ENCODE measurements at places on chromosomes 5 and 9.

- DNase-seq, result no peak
Observed at GRCh38 chr9:127426756-127427155, 2.6 kb downstream of the ZNF79 start.

GRCh38 chr9:2765250-2765880 lies 48.1 kb downstream of the KCNV2 start:
- no peak for DNase-seq

GRCh38 chr5:95283022-95283615 lies 1.8 kb downstream of the MCTP1 start:
- no peak for DNase-seq

GRCh38 chr9:116237456-116237855 lies 83.9 kb downstream of the PAPPA start:
- no peak for DNase-seq

GRCh38 chr9:134437403-134438194 lies 111.3 kb downstream of the RXRA start:
- DNase-seq, result no peak

GRCh38 chr5:207599-207998 lies 10.4 kb downstream of the CCDC127 start:
- no peak for DNase-seq

GRCh38 chr5:138972230-138972629 lies 97.1 kb upstream of the LRRTM2 start:
- no peak for DNase-seq

- DNase-seq, result no peak
Observed at GRCh38 chr9:107593224-107593870, 103.8 kb upstream of the KLF4 start.

DNA sequence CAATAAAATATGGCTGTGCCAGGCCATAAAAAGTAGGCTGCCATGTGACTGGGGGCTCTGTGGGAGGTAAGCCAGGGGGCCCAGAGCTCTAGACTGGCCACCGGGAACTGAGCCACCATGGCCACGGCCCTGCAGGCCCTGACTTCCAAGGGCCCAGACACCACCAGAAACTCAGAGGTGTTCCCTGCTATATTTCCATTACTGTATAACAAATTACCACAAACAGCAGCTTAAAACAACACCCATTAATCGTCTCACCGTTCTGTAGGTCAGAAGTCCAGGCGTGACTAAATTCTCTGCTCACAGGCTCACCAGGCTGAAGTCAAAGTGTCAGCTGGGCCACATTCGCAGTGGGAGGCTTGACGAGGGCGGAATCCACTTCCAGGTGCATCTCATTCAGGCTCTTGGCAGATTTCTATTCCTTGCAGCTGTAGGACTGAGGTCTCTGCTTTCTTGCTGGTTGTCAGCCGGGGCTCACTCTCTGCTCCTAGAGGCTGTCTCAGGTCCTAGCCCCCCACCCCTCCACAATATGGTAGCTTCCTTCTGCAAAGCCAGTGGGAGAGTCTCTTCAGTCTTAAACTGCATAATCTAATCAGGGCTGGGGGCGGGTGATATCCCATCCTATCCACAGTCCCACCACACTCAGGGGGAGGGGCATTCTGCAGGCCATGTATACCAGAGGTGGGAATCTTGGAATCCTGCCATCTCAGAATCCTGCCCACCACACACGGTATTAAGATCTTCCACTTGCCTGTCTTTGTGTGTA lies 125.4 kb downstream of the C5orf15 start:
- no peak for DNase-seq

DNA sequence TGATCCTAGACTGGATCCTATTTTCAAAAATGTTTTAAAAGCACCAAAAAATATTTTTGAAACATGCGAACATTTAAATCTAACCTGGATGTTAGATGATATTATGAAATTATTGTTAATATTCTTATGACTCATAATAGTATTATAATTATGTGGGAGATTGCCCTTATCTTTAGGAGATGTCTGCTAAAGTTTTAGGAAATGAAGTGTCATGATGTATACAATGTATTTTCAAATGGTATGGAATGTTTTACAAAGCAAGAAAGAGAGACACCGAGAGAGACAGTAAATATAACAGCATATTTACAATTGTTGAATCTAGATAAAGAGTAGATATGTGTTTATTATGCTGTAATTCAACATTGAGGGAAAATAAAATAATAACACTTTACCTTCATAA lies 455.9 kb downstream of the ACTL7B start:
- no peak for DNase-seq

DNA sequence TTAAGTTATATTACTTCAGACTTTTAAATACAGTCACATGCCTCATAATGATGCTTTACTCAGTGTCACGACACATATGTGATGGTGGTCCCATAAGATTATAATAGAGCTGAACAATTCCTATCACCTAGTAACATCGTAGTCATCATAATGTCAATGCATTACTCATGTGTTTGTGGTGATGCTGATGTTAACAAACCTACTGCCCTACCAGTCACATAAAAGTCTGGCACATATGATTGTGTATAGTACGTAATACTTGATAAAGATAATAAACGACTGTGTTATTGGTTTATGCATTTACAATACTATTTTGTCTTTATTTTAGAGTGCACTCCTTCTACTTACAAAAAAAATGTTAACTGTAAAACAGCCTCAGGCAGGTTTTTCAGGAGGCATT lies 103.7 kb downstream of the PAM start:
- no peak for DNase-seq

DNA sequence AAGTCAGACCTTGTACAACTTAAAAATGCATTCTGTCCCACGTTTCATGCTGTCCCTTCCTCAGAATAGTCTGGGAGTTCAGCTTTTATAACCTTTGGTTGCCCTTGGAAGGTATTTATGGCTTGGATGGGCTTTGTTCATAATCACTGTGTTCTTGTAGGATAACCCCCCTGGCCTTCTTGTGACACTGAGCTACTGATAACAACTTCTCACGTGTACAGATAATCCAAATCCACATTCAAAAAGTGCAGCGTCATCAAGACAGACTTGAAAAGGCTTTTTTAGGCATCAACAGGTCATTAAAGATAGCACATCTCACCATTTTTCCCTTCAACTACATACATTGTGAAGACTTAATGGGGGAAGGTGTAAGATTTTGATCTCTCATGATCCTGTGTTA lies 42.0 kb downstream of the SLC1A3 start:
- no peak for DNase-seq

- no peak for DNase-seq
Observed at GRCh38 chr5:23013395-23013998, 160.4 kb upstream of the CDH12 start.

- no peak for DNase-seq
Observed at GRCh38 chr9:96565671-96566497, 53.8 kb downstream of the CDC14B start.

DNA sequence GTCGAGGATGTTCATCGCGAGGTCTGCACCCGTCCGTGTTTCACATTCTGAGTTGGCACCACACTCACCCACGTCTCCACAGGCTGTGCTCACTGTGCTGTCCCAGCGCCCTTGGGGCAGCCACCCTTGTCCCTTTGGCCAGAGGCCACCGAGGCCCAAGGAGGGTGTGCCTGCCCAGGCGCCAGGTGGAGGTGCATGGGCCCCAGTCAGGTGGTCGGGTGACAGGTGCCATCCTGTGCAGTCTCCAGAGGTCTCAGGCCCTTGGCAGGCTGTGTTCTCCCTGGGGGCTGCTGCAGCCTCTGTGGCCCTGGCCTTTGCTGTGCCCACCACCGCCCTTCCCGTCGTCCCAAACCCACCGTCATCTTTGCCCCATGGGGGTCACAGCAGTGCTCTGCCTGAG lies 12.4 kb downstream of the MAN1B1 start:
- no peak for DNase-seq

- DNase-seq, result no peak
Observed at GRCh38 chr5:57207007-57207653, 33.3 kb downstream of the GPBP1 start.

GRCh38 chr9:128178806-128179431 lies 12.5 kb downstream of the CIZ1 start:
- DNase-seq, result no peak

DNA sequence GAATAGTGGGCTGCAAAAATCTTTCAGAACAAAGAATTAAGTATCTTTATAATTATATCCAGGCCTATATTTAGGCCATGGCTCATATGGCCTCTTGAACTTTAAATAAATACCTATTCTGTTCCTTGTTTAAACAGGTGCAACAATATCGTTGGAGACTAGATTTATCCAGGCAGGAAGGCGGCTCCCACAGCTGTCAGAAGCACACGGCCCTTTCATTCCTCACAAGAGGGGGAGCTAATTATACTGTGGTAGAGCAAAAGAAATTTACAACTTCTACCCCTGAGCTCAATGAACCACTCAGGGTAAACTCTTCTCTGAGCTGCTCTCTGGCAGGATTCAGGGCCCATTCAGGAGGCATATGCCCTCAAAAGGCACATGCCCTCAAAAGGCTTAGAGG lies 31.3 kb downstream of the TMEM174 start:
- no peak for DNase-seq

GRCh38 chr9:108569624-108570023 lies 286.2 kb downstream of the ACTL7B start:
- no peak for DNase-seq

DNA sequence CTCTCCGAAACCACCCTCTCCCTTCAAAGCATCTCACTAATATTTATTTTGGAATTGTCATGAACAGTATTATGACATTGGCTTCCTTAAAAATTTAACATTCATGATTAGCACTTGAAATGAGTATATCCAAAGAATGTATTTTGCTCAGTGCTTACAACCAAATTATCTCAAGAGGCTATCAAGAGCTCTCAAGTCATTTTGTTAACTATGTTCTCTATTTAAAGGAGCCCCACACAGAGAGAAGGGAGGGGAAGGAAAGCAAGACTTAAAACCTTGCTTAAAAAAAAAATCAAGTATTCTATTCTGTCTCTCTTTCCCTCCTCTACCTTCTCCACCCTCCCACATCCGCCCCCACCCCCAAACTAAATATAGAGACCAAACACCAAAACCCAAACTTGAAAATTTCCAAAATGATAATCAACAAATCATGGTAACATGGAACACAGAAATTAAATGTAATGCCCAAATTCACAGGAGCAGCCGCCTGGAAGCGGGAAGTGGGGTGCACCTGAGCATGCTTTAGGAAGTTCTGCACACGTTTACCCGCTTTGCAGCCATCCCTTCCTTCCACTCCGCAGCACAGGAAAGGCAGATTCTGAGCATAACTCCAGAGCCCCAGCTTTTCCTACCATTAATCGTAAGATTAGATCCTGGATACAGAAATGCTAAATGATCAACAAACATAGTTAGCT lies 66.9 kb downstream of the EBF1 start:
- no peak for DNase-seq

GRCh38 chr5:142600611-142601358 lies 85.1 kb downstream of the FGF1 start:
- no peak for DNase-seq

GRCh38 chr5:78007233-78007632 lies 231.1 kb upstream of the TBCA start:
- no peak for DNase-seq

GRCh38 chr5:131254741-131255140 lies 9.1 kb upstream of the CDC42SE2 start:
- no peak for DNase-seq

GRCh38 chr9:126411225-126411947 lies 84.8 kb downstream of the MVB12B start:
- no peak for DNase-seq

GRCh38 chr9:115254287-115255180 lies 136.6 kb upstream of the TNC start:
- no peak for DNase-seq

GRCh38 chr9:100549048-100549447 lies 28.8 kb upstream of the CAVIN4 start:
- no peak for DNase-seq

GRCh38 chr9:116479967-116480366 lies 207.1 kb upstream of the TRIM32 start:
- DNase-seq, result no peak

GRCh38 chr9:129946246-129946995 lies 96.6 kb downstream of the FNBP1 start:
- DNase-seq, result no peak

- no peak for DNase-seq
Observed at GRCh38 chr9:72464857-72465592, 56.4 kb upstream of the TMC1 start.

DNA sequence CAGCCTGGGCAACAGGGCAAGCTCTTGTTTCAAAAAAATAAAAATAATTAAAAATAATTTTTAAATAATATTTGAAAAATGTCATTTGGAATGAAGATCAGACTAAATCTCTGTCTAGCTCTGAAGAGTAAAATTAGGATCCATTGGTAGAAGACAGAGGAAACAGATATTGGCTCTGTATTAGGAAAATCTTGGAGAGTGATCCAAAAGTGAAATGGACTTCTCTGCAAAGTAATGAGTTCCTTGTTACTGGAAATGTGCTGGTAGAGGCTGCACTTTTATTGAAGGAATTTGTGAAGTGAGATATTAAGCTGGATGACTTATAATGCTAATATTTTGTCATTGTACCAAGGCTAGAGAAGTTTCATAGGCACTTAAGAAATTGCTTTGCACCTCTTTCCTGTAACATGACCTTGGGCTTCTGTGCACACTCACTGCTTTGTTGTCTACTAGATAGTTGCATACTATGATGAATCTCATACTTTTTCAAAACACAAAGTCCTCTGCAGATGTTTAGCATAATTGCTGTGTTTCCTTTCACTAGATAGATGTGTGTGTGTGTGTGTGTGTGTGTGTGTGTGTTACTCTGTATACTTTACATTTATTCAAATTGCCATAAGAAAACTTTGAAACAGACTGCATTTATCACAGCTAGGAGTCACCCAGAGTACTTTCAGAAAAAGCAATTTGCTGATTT lies 13.1 kb downstream of the THBS4 start:
- DNase-seq, result no peak

- DNase-seq, result no peak
Observed at GRCh38 chr5:113632996-113633395, 119.5 kb downstream of the YTHDC2 start.

GRCh38 chr5:73205305-73205704 lies 32.3 kb downstream of the TMEM174 start:
- DNase-seq, result no peak

DNA sequence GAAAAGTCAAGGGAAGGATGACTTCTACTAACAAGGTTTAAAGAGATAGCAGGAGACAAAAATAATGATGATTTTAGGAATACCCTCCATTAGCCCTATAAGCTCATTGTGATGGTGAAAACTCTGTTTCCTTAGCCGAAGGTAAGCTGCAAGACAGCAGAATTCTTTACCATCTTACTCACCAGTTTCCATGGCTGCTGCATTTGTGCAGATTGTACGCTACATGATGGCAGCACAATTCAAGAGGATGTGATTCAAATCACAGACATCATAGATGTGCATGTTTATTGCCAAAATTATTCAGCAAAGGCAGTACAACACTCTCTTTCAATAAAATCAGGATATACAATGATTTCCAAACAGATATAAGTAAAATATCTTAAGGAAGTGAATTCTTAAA lies 175.6 kb downstream of the SPATA31D1 start:
- DNase-seq, result no peak

GRCh38 chr9:2127486-2127885 lies 112.3 kb downstream of the SMARCA2 start:
- no peak for DNase-seq

- DNase-seq, result no peak
Observed at GRCh38 chr5:120037451-120037850, 408.1 kb downstream of the FAM170A start.
